Renal pelvis (tissue), 12 donors: ENCODE measurements at places on chromosomes 12 and 14. TPM values are rescaled to one million over a fixed set of nuclear protein-coding genes. Genes with fewer than 3 reads are reported as not detected.
A peak's percentile ranks its signal among the peaks of the same experiment; 100 is the strongest.

The MYF6 gene
- polyA plus RNA-seq, result 0.20 TPM

DNA sequence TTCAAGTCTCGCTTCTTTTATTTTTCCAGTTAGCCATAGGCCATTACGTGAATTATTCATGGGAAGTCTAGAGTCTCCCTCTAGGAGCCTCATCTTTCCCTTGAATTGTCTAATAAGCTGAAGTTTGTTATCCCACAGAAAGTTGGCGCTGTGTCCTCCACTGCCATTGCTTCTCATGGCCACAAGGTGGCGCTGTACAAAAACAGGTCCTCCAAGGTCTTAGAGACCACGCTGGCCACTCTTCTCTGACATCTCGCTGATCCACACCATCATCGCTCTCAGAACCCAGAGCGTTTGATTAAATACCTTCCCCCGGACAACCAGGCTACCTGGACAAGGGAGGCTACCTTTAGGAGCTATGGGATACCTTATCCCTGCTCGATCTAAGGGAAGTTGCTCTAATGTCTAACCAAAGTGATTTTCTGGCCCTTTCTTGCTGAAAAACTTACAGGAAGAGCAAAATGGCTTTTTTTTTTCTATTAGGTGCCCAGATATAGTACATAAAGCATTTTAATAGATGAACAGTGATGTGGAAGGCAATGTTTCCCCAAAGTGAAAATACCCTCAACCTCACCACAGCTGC lies 110.0 kb downstream of the CCDC60 start:
- DNase-seq, result peak; percentile 17

The SYNJ2BP gene
- polyA plus RNA-seq, result 35.5 TPM

- no peak for DNase-seq
Observed at GRCh38 chr12:109782326-109782703, 50.9 kb downstream of the TRPV4 start.

GRCh38 chr14:104286086-104286485 lies 147.7 kb downstream of the KIF26A start:
- DNase-seq, result no peak

DNA sequence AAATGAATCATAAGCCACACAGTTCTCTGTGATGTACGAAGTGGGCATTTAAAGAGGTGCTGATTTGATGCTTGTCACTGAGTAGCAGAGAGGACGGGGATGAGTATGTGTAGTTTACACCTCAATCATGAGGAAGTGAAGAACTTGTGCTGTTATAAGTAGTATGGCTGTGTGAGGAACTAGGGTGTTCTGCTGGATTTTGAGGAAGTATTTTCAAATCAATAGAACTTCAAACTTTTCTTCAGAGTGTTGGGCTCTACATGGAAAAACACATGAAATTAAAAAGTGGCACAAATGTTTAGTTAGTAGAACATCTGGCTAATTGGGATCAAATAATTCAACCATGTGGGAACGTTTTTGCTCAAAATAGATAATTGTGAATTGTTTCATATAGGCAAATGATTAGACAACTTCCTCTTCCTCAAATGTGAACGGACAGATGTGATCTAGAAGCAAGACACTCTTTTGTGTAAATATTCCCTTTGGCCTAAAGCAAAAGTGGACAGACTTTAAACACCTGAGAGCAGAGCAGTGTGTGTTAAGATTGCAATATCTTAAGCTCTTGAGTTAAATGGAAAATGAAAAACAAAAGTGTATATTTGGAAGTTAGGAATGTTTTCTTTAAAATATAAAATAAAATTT lies 168.5 kb downstream of the NAV3 start:
- no peak for DNase-seq

DNA sequence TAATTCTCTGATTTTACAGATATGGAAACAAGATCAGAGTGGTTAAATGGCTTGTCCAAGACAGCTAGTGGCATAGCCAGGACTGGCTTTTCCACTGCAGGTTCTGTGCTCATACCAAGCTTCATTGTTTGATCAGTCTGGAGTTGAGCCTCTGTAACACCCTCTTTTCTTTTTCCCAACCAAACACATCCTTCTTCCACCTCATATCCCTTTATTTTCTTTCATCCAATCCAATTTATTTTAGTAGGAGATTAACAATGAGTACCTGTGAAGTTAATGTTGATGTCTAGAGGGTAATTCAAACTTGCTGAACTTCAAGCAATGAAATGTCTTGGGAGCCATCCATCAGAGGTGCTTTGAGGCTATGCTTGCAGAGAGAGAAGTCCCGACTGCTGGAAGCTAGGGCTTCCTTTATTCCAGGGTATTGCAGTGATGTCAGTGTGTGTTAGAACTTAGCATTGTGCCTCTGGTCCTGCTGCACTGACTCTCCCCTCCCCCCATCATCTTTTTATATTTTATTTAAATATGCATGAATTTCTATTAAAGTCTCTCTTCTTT lies 452.1 kb upstream of the PDE3A start:
- DNase-seq, result no peak

GRCh38 chr12:97637770-97638169 lies 175.2 kb downstream of the RMST start:
- DNase-seq, result peak; percentile 7

- DNase-seq, result no peak
Observed at GRCh38 chr12:59937148-59937547, 341.3 kb downstream of the SLC16A7 start.

The AMDHD1 gene
- polyA plus RNA-seq, result 1.4 TPM

DNA sequence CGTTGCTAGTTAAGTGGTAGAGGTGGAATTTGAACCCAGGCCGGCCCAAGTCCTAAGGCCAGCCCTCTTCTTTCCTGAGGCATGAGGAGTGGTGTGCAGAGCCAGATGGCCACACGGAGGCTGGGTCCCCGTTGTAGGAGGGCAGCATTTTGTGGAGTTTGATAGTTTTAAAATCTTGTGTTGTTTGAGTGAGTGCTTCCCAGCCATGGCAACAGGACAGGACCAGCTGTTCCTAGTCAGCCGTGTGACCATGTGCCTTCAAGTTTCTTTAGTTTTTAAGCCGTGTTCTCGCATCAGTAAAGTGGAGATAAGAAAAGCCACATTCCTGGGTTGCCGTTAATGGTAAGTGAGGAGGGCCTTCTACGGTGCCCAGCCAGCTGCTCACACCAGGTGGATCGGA lies 44.4 kb downstream of the UBE3B start:
- DNase-seq, result peak; percentile 34

DNA sequence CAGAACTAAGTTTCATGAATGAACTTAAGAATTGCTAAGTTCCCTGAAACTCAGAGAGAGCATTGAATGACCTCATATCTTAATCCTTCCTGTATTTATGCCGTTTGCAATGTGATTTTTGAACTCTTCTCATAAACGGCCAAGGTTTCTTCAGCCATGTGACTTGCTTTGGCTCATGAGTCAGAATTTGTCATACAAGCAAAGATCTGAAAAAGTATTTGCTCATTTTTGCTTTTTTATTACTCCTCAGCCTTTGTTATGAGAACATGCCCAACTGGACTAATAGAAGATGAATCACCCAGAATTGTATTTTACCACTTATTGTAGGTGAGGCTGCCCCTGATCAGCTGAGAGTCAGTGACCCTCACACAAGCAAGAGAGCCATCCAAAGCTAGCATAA lies 693.8 kb downstream of the BCL11B start:
- DNase-seq, result no peak

GRCh38 chr12:30847259-30847658 lies 79.3 kb upstream of the TSPAN11 start:
- DNase-seq, result no peak

DNA sequence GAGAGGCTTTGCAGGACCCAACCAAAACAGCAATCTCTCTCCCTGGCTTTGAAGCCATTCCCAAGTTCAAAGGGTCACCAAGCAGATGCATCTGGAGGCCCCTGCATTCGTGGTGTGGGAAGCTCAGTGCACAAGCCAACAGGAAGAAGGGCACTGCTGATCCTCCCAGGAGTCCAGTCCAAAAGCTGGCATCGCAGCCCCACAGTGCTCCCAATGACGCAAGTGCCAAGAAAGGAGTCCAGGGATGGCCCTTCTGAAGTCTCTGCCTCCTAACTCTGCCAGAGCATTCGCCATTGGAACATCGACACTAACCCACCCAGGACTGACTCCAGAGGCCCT lies 25.1 kb downstream of the PXN start:
- DNase-seq, result no peak

- no peak for DNase-seq
Observed at GRCh38 chr12:131136539-131136872, 182.8 kb downstream of the ADGRD1 start.

GRCh38 chr12:3655328-3655900 lies 97.5 kb downstream of the CRACR2A start:
- DNase-seq, result no peak

The CLEC4D gene
- polyA plus RNA-seq, result 0.16 TPM

DNA sequence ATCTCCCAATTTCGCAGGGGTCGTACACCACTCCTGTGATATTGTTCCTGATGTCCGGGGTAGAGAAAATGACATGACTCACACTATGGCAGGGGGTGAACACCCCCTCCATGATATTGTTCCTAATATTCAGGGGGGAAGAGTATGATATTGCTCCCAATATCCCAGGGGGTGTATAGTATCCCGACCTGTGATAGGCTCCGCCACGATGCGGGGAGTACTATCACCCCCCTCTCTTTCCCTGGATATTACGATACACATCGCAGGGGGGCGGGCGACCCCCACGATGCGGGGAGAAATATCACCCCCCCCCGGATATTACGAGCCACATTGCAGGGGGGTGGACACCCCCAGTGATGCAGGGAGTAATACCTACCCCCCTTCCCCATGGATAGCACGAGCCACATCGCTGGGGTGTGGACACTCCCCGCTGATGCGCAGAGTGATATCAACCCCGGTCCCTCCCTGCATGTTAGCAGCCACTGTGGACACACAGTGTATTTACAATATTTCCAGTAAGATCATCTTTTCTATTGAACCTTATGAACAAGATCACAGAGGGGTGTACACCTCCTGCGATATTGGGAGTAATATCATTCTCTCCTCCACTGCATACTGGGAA lies 17.7 kb downstream of the SMIM41 start:
- no peak for DNase-seq

The SMOC1 gene
- 1.2 TPM for polyA plus RNA-seq

DNA sequence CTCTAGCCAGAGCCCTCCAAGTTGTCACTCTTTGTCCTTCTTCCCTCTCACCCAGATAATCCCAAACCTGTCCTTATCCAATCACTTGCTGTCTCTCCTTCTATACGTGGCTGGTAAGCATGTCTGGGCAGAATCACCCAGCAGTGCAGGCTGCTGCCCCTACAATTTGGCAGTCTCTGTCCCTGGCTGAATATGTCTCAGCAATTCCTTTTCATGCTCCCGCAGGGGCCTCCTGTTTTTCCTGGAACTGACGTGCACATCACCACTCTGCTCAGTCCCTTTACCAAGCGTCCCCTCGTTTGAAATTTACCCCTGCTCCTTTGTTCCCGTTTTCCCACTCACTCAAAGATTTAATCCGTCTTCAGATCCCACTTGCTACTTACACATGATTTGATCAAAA lies 80.0 kb downstream of the ST8SIA1 start:
- no peak for DNase-seq

The LRRC10 gene
- polyA plus RNA-seq, result not detected

- DNase-seq, result no peak
Observed at GRCh38 chr14:48805315-48805714, 780.9 kb downstream of the RPS29 start.

The GNB3 gene
- 13.0 TPM for polyA plus RNA-seq

GRCh38 chr14:50047274-50047676 lies 69.1 kb downstream of the VCPKMT start:
- no peak for DNase-seq

The IQSEC3 gene
- polyA plus RNA-seq, result 11.0 TPM

The ATP5MC2 gene
- 595 TPM for polyA plus RNA-seq

GRCh38 chr12:47990351-47991105 lies 13.7 kb downstream of the COL2A1 start:
- DNase-seq, result peak; percentile 26

DNA sequence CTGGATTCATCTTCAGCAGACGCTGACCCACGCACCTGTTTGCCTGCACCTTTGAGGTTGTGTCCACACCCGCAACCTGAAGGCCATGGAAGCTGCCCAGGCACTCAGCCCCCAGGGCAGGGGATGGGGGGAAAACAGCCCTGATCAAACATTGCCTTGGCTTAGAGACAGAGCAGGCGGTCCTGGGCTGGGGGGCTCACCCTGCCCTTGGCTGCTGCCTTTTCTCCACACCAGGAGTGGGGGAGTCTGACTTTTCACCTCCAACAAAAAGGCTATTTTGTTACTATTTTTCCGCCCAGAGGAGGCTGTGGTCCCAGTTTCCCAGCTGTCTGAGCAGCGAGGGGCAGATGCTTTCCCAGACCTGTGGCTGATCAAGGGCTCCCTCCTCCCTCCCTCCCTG lies 24.2 kb downstream of the BCL11B start:
- DNase-seq, result no peak

GRCh38 chr12:115088328-115088994 lies 404.5 kb upstream of the TBX3 start:
- no peak for DNase-seq

- DNase-seq, result peak; percentile 26
Observed at GRCh38 chr12:56315249-56315621, 553 bp downstream of the CNPY2 start.

- DNase-seq, result no peak
Observed at GRCh38 chr14:104820669-104821228, 19.8 kb downstream of the ZBTB42 start.

DNA sequence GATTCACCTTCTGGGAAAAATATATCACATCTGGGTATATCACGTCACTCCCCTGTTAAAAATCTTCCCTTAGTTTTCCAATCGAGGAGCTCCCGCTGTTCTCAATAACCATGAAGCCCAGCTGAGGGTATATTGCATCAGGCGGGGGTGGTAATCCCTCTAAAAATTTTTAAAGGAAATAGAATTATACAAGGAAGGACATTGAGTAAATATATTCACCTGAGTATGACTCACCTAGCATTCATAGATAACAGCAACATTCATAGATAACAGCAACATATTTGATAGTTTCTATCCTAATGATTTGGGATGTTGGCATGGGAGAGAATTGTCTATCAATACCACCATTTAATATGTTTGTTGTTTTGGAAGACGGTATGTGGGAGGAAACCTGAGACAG lies 473.6 kb downstream of the RMST start:
- DNase-seq, result no peak

The RPGRIP1 gene
- polyA plus RNA-seq, result 0.64 TPM

DNA sequence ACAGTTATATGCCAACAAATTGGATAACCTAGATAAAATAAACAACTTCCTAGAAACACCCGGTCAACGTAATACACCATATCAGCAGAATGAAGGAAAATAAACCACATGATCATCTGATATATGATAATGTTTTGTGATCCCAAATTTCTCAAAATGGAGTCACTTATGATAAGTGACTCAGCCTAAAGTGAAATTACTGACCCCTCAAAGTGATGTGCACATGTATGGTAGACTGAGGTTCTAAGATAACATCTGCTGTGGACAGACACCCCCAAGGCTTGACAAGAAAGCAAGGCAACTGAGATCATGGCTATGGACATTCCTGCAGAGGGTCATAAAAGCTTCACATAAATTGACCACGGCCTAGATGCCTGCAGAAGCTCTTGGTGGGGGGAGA lies 105.1 kb upstream of the DCN start:
- DNase-seq, result no peak

GRCh38 chr12:49838973-49839633 lies 3.8 kb downstream of the BCDIN3D start:
- no peak for DNase-seq
